AG10803 (cell line): ENCODE measurements at places on chromosomes 3 and 15.

- peak; percentile 58 for DNase-seq
These were observed 636 bp downstream of the TBC1D21 start for GRCh38 chr15:73873889-73874511.

DNA sequence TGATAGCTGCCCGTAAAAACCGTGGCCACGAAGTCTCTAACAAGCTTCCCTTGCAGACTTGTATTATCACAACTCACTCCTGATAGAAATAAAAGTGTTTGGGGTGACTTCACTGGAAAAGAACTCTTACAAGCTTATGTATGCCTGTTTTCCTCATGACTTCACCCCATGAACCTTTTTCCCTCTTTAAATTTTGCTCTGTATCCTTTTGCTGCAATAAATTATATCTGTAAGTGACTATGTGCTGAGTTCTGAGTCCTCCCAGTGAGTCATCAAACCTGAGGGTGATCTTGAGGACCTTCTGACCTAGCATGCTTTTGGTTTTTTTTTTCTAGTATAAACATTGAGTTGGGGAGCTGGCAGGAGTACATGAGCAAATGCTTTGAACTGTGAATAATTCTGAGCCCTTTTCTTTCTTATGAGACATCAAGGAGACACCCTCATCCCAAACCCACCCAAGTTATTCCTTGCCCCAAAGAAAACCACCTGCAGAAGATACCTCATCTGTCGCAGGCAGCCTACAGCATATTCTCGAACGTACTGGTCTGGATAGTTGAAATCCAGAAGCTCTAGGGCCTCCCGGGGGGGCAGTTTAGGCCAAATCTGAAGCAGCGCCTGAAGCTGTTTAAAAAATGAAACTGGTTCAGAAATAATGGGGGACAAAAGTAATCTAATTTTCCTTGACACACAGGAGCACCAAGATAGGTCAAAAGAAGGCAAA, 85.9 kb downstream of the FAIM start:
- DNase-seq, result peak; percentile 95

DNA sequence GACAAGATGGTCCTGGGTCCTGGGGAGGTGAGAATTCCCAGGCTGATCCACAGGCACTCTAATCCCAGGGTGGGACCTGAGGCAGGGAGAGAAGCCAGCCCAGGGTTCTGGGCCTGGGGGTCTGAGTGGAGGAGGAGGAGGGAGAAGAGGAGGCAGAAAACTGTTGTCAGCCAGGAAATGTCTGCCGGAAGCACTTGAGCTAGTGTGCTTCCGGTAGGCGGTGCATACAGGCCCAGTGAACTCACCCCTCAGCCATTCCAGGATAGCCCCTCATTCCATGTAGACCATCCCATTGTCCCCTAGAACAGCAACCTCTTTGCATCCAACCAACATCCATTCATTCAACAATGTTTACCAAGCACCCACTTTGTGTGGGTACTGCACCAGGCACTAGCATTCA, 47.9 kb upstream of the LCTL start:
- no peak for DNase-seq

DNA sequence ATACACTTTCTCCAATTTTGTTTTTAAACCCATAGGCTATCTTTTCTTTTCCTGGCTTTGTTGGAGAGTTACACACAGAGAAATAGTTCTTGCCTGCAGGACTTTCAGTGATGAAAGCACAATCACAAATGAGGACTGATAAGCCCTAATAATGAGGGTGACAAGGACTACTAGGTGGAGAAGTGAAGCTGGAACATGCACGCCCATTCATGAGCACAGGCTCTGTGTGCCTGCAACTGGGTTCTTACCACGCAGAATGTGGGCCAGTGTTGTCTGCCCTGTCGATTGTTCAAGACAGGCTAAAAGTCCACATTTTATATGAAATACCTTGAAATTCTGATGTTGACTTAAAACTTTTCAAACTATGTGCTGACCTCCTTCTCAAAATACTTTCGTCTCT, 162.3 kb upstream of the STRIT1 start:
- no peak for DNase-seq

DNA sequence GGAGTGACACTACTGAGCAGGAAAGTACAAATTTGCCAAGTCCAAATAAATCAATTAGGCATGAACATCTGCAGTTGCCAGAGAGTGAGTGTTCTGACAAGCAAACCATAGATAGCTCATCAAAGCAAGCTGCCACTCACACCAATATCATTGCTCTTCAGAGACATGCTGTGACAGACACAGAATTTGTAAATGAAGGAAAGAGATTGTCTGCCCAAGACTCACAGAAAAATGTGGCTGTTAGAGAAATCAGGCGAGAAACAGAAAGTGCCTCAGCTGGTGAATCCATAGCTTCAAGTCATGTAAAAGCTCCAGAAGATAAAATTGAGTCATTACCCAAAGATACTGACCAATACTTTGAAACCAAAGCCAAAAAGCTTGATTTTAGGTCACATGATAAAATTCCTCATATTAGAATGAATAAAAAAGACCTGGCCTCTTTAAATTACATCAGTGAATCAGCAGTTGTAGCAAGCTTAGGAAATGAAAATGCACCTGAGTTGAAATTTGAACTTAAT, 50.8 kb downstream of the CRYBG3 start:
- no peak for DNase-seq
